ENCODE measurements at places on chromosomes 1 and 21.

- DNase-seq = no peak
Measured at GRCh38 chr1:31040038-31040437, 25.5 kb downstream of the PUM1 start.

DNA sequence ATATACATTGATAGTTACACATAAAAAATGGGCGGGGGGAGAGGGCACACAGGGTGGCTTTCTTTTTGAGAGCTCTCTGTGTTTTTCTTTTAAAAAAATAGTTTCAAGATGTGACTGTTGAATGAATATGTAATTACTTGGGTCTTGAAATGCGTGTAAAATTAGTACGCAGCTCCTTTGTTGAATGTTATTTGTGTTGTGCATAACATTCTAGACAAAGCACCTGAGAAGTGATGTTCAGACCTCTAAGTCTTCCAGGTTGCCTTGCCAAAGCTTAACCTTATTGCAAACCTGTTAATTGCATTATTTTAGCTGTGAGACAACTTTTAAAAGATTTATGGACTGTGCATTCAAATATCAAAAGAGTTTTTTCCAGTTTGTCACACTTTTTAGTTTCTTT, 5.4 kb downstream of the PBX1 start:
- no peak for DNase-seq

DNA sequence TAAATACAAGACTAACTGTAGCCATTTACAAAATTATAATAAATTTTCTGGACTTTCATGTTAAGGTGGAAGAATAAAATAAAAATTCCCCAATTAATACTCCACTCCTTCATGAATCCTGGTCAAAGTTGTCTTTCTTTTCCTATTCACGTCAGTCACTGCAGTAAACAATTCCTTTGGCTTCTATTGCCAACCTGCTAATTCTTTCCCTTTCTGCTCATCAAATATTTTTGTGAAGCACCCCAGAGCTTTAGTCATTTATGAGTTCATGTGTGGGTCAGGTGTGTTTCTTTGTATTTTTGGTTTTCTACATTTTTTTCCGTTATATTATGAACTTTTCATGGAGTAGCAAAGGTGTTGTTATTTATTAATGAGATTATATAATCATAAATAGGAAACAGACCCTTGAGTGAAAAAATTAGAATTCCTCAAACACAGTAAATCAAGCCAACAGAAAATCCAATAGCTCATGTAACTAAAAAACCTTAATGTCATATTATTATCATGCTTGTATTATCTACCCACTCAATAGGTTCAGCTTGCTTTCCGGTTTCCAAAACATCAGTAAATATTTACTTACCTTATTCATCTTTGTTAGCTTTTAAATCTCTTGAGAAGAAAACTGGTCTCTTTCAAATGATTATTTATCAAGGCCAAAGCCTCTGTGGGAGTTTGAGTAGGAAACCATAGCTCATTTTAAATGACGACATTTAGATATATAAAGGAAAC, 29.6 kb upstream of the PLA2G4A start:
- DNase-seq = no peak

GRCh38 chr1:222792744-222793143, 22.1 kb upstream of the DISP1 start:
- DNase-seq = no peak

DNA sequence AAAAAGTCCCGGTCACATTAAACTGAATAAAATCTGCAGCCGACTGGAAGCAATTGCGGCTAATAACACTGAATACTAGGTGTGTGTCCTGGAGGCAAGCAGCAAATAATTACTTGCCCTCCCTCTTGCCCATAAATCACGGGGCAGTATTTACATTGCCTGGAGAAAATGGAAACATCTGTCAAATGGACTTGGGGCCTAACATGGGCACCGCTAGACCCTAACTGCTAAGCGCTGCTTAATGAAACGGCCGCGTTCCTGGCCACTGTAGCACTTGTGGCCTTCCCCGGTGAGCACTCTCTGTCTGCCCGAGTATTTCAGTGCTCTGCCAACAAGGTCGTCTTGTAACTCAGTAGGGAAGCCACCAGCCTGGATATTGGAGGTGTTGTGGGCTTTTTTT, 23.9 kb upstream of the KNCN start:
- DNase-seq = no peak

GRCh38 chr1:30665216-30666010, 58.0 kb downstream of the MATN1 start:
- no peak for DNase-seq

DNA sequence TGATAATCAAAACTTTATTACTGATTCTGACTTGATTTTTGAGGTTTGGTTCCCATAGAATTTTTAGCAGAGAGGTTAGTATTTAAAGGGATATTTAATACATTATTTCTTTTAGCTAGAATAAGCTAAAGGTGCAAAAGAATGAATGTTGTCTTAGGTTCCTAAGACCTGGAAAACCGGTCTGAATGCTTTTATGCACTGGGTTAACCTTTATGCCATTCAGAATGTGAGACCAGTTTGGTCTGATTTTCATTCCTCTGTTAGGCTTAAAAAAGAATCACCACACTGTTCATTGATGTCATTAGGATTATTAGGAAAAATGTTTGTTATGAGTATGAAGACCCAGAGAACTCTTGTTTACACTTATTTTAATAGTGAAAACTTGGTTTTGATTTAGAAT, 30.1 kb downstream of the RAP1A start:
- no peak for DNase-seq

DNA sequence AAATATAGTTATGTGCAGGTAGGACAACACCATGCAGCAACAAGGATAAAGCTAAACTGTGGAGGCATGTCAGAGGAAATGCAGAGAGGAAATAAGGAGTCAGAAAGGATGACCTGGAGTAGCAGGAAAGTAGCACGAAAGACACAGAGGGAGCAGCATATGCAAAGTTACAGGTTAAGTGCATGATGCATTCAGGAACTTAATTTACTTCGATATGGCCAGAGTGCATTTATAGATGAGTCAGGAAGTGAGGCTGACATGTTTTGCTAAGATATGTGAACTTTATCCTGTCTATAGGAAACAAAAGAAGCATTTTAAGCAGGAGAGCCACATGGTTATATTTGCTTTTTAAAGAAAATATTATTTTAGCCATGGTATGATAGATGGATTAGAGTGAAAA, 15.4 kb upstream of the MUTYH start:
- no peak for DNase-seq

All from DMS79 (cell line).